HT-29 (cell line): ENCODE measurements at places on chromosomes 6 and 20.

DNA sequence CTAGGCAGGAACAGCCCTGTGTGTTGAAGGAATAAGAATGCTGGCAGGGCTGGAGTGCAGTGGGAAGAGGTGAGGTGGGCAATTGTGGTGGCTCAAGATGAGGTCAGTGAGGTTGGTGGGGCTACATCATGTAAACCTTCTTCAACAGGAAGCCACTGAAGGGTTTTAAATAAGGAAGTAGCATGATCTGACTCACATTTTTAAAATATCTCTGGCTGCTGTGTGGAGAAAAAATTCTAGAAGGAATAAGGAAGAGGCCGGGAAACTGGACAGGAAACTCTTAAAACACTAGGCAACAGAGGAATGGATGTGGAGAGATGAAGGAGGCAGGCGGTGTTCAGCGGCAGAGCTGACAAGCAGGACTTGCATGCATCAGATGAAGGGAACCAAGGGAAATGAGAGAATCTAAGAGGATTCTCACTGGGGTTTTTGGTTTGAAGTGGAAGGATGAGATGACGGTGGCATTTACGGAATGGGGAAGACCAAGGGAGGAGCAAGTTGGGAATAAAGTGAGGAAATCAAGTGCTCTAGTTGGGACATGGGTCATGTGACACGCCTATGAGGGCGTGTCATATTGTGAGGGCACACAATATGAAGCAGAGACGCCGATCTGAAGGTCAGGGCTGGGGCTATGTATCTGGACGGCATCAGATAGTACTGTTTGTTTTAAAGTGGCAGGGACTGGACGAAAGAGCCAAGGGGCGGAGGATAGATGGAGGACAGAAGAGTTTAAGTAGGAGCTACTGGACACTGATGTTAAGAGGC is 18.2 kb downstream of the TMEM242 start:
- peak; percentile 39 for DNase-seq

- DNase-seq = peak; percentile 52
Measured at GRCh38 chr6:127343809-127344659, 625 bp upstream of the ECHDC1 start.

- no peak for DNase-seq
Measured at GRCh38 chr6:10415617-10416480, 975 bp upstream of the TFAP2A start.

- DNase-seq = peak; percentile 3
Measured at GRCh38 chr6:142612956-142613355, 311.1 kb downstream of the ADGRG6 start.

DNA sequence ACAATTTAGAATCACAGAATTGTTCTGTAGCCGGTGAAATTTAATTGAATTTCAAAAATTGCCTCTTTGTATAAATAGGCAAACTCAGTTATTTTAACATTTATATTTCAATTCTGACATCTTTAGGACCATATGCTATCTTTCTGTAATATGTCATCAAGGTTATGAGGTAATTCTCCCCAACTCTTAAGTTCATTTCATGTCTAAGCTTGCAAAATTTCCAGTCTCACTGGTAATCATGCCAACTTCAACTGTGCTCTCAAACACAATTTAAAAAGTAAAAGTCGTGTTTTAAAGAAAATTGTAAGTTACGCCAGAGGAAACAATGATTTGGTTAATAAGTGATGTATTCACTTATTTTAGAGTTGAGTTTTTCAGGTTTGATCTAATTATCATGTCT is 1.4 kb downstream of the NCOA7 start:
- DNase-seq = no peak

- DNase-seq = no peak
Measured at GRCh38 chr6:138953451-138953850, 34.6 kb downstream of the REPS1 start.

DNA sequence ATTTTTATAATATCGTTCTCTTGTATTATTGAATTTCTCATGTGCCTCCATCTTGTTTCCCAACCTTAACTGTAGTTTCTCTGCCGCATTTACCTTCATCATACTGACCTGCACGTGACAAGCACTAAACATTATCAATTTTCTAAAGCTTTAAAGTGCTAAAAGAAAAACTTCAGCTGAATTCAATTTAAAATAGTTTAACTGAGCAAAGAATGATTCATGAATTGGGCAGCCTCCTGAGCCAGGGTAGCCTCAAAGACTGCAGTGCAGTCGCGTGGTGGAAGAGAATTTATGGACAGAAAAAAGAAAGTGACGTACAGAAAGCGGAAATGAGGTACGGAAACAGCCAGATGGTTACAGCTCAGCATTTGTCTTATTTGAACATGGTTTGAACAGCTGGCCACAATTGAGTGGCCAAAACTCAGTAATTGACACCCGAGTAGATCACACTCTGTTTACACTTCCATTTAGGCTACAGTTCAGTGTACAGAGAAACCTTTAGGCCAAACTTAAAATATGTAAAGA is 4.2 kb upstream of the ZDHHC14 start:
- DNase-seq = no peak

DNA sequence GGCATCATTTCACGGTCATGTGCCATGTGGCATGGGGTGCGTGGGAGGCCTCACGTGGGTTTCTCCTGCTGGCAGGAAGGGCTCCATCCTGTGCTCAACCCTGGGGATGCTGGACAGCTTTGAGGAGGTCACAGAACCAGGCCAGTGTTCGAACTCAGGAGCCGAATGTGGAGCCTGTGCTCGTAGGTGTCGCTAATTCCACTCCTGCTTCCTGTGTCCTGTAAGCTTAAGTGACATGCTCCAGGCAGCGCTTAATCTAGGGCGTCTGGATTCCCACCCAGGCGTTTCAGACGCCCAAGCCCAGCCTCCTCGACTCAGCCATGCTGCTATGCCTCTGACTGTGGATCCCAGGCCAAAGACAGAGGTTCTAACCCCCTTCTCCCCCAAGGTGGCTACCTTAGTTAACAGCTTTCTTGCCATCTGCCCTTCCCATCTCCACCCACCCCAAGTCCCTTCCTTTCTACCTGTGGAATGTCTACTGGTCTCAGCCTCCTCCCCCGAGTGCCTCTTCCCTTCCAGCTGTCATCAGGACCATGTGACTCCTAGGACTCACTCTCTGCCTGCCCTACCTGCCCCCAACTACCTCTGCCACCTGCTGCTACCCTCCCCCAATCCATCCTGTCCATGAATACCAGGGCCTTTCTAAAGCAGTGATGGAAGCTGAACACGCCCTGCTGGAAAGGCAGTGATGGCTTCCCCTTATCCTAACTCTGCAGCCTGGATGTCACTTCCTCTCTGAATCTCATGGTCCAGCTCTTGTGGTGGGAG is 255.1 kb downstream of the CDH26 start:
- no peak for DNase-seq

DNA sequence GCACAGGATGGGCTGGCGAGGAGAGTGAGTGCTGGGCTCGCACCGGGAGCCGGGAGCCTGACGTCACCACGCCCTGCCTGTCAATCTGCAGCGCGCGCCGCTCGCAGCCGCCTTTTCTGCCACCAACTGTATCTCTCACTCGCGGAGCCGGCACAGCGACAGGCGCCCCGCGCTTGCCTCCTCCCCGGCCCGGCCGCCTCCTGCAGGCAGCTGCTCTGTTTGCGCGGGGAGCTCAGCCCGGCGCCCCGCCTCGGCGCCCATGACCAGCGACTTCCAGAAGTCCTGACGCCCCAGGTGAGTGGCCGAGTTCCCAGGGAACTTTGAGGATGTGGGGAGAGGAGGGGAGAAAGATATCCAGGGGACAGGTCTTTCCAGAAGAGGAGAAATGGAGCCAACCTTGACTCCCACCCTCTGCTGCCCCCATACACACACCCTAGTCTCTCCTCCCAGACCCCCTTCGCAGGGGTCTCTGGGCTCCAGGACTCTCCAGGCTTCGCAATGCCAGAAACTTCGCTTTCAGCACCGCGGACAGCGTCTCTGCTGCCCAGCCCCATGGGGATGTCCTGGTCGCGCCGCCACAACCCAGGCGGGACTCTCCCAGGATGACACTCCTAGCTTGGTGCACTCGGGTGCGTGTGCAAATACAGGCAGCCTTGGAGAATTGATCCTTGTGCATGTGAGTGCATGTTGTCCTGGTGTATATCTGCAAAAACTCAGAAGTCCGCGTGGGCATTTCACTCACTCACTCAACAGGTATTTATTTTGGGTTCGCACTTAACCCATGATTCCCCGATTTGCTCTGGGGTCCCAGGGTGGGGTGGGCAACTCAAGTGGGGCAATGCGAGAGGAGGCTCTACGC is at the start of gene GPR6:
Gene GPR6, plus strand, starts transcription at position 138 of the 859 bp plus-strand sequence. CDS start 802 bp downstream, outside the sequence.
- DNase-seq = peak; percentile 42

DNA sequence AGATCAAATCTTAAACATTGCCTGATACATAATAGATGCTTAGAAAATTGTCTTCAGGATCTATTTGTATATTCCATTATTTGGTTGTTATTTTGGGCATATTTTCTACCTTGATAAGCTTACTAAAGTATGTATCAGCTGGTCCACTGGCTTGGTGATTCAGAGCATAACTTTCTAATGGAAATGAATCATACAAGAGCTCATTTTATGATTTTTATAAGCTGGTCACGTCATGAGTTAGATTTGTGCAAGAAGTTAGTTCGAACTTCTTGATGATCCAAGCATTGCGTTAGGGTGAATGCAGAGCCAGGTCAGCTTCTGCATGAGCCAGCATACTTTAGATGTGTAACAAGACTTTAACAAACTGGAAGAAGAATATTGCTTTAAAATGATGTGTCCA is 144.5 kb upstream of the FLRT3 start:
- DNase-seq = no peak

GRCh38 chr6:105483492-105483891 is 80.6 kb upstream of the PREP start:
- DNase-seq = no peak

GRCh38 chr20:20201639-20202038 is 149.3 kb downstream of the CFAP61 start:
- DNase-seq = no peak

- DNase-seq = no peak
Measured at GRCh38 chr20:47241345-47241781, 115.1 kb downstream of the ZMYND8 start.

GRCh38 chr20:41686961-41687360 is 68.8 kb upstream of the CHD6 start:
- DNase-seq = no peak

DNA sequence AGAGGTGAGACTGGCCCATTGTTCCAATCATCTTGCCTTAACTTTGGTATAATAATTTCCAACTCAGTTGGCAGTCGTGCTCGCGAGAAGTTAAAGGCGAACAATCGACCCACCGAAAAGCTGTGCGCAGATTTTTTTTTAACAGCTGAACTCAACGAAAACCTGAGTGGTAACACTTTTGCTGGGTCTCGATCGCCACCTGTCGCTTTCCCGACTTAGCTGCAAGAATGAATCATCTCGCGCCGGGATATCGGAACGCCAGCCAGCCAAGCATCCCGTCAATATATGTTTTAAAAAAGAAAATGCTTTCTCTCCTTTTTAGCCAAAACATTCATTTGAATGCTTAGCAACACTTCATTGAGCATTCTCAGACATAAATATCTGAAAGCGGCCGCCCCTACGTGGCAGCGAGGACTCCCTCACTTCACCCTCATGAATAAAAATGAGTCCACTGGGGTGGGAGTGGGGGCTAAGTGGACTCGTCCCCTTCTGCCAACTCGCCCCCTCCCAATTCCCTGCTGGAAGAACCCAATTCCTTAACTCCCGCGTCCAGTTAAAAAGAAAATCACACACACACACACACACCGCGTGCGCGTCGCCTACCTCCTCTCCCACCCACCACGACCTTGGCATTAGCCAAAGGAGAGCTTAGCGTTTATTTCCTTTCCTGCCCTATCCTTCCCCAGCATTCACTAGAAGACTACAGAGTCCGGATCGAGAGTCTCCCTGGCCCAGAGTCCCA is 1.5 kb downstream of the COL12A1 start:
- peak; percentile 38 for DNase-seq

DNA sequence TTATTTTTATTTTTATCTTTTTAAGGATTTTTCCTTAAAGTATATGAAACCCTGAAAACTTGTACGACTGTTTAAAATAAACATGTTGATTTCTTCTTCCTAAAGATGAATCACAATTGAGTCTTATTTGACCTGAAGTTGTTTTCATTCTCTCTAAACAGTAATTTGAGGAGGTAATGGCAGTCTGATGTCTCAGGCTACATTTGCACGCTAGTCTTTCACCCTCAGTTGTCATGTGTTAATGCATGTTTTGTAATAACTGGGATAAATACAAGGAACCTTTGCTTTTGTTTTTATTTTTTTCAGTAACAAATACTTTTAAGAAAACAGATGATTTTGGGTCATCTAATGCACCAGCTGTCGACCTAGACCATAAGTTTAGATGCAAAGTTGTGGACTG is 55.2 kb downstream of the SCAND1 start:
- no peak for DNase-seq

DNA sequence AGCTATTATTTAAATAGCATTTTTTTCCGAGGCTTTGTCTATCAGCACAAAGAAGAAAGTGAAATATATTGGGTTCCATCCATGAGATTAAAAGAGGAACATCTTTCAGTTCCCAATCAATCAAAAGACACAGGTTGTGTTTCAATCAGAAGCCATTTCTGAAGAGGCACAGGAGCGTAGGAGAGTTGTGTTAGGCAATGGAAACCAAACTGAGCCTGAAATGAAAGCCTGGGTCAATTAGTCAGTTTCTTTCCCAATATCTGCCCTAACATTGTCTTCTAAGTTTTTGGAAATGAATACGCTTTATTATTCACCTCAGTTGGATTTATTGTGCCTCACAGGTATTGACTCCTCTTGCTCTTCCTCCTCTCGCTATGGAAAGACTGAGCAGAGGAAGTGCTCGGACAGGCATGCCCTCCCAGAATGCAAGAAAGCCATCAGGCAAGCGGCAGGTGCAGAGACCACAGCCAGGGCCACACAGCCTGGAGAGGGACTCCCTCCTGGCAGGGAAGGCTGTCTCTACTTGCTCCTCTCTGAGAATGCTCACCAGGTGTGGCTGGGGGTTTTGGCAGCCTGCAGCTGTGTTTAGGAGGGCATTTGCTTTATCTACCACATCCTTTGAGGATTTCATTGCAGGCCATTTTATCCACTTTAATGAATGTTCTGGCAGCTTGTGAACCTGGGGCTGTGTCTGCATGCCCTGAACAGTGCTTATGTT is 100.8 kb upstream of the NEDD9 start:
- no peak for DNase-seq

- no peak for DNase-seq
Measured at GRCh38 chr20:2144850-2145249, 43.2 kb downstream of the STK35 start.

DNA sequence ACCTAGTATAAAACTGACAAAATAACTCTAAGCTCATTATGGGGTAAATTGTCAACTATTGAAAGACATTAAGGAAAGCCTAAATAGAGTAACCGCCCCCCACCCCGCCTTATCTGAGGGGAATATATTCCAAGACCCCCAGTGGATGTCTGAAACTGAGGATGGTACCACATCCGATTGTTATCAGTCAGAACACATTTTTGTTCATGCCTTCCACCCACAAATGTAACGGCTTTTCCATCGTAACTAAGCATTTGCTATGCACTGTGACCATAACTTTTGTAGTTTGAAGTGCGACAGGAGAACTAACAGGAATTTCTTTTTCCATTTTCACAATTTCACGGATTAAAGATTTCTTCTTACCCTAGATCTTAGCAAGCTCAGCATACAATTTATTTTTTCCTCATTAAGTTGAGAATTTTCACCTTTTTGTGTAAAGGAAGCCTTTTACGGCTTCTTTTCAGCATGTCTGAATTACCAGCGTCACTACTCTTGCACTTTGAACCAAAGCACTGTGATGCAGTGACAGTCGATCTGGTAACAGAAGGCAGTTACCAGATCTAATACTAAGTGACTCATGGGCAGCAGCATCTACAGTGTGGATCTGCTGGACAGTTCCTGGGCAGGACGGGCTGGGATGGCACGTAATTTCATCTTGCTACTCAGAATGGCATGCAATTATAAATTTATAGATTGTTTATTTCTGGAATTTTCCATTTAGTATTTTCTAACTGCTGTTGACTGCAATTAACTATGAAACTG is 11.8 kb downstream of the CFAP61 start:
- no peak for DNase-seq
